ENCODE measurements at places on chromosomes 2 and 18.

DNA sequence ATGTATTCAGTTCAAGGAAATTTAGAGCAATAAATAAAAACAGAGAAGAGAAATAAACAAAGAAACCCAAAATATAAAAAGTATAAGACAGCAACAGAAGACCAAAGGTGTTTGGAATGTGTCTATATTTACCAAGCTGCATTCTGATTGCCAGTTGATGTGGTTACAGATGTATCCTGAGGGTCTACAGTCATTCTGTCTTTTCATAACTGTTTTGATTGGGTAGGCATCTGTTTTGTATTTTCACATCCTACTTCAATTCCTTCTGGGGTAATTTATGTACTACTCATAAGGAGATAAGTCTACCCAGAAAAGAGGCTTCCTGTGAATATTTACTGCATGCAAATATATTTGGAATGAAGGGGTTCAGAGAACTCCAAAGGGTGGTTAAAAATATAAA is 596.8 kb upstream of the GCFC2 start:
- no peak for DNase-seq

GRCh38 chr18:55607773-55608172 is 19.8 kb upstream of the TCF4 start:
- DNase-seq: no peak

GRCh38 chr18:10242936-10243680 is 211.3 kb upstream of the APCDD1 start:
- no peak for DNase-seq

DNA sequence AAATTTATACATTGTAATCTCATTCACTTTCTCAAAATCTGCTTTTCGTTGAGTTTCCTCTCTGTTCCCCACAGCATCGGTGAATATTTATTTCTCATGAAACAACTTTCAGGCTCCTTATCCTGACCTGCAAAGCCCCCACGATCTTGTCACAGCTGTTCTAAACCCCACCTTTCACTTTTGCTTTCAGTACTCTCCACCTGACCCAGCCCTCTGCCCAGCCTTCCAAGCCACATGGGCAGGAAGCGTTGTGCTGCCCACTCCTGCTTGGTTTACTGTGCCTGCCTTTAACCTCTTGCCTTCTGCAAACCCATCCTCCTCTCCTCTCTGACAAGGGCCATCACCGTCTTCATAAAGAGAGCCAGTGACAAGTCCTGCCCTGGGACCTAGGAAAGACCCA is 262.5 kb downstream of the GALR1 start:
- no peak for DNase-seq

- peak; percentile 12 for DNase-seq
Observed at GRCh38 chr2:224357098-224357901, 44.6 kb downstream of the FAM124B start.

GRCh38 chr2:28355521-28356094 is 37.0 kb upstream of the FOSL2 start:
- DNase-seq: no peak

- no peak for DNase-seq
Observed at GRCh38 chr2:36330473-36331395, 24.8 kb upstream of the CRIM1 start.

- no peak for DNase-seq
Observed at GRCh38 chr18:45935591-45936335, 31.4 kb downstream of the EPG5 start.

DNA sequence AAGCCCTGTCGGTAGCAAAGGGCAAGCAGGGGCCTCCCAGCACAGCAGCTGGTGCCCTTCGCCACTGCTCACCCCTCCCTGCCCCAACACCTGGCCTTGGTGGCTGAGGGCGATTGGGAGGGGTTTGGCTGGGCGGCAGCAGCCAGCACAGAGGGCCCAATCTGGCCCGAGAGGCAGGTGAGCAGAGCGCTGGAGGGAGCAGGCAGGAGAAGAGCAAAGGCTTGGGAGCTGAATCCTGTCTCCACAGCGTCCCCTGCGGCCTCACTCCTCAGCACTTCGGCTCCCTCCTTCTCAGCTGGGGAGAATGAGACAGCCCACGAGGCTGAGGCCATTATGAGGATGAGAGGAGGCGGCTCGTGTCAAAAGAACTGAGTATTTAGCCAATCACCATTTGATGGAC is 74.9 kb upstream of the TAF1B start:
- DNase-seq: no peak

GRCh38 chr2:96374211-96374951 is 38.8 kb downstream of the NCAPH start:
- DNase-seq: no peak

DNA sequence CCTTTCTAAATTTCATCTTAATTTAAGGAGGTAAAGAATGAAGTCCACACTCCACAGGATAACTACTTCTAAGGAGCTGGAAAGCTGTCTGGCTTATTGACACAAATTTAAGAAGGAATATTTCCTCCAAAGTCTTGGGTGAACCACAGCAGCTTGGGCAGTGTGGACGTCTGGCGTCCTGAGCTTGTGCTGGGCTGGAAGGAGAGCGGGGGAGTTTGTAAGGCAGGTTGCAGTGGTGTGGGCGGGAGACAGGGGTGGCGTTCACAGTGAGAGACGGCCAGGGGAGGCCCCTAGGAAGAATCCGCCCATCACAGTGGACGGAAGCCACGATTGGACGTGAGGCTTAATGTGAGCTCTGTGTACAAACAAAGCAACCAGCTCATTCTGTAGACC is 25.7 kb downstream of the ADI1 start:
- DNase-seq: no peak

DNA sequence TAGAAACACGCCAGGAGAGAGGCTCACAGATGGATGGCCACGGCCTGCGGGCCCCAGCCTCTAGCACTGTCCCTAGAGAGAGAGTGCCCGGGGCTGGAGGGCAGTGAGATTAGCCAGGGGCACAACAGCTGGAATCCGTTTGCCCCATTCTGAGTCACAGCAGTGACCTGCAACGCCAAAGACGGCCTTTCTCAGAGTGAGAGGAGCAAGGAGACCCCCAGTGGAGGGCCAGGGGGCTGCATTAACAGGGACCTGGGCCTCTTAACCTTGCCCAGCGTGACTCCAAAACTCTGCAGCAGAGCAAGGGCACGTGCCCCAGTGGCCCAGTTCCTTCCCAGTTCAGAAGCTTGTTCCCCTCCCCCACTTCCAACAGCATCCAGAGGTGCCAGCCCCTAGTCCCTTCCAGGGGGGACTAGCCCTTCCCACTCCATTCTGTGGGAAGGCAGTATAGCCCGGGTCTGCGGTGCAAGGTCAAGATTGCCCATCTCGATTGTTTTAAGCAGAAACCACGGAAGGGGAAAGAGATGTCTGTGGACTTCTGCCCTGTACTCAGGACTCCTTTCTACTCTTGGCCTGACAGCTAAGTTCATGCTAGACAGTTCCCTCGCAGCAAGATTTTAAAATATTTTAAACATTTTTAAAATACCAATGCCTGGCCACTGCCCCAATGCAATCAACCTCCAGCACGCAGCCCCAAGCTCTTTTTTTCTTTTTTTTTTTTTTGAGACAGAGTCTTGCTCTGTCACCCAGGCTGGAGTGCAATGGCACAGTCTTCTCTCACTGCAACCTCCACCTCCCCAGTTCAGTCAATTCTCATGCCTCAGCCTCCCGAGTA is 50.9 kb upstream of the BIN1 start:
- no peak for DNase-seq

DNA sequence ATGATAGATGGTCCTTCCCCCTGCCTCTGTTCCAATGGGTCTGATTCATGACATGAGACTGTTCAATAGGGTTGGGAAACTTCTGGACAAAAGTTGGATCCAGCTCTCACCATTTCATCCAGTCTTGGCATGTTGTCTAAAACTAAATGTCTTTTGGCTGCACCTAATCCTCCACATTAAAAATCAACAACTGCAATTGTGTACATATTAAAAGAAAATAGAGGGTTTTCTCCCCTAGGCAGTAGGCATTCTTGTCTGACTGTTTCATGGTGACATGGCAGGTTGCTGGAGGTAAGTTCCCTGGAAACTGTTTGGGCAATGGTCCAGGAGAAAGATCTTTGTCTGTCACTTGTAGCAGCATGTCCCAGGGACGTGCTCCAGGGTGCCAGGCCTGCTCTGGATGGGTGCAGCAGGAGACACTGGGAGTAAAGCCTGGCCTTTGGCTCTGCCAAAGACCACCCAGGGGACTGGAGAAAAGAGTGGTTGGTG is 135.8 kb downstream of the TCF4 start:
- no peak for DNase-seq

DNA sequence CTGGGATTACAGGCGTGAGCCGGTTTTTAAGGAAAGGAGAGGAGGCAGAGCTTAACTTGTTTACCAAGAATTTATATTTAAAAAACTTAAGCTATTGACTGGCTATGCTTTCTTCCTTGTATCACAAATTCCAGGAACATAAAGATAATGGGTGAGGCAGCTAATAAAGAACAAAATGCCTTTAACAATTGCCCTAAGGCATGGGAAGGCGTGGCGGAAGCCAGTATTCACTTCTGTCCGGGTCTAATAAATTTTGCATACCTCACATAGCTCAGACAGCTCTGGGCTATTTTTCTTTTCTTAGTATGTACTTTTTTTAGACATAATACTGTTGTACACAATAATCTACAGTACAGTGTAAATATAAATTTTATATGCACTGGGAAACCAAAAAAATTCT is 1.0 kb upstream of the LDAH start:
- no peak for DNase-seq

- DNase-seq: no peak
Observed at GRCh38 chr18:28494151-28494550, 317.2 kb upstream of the CDH2 start.

DNA sequence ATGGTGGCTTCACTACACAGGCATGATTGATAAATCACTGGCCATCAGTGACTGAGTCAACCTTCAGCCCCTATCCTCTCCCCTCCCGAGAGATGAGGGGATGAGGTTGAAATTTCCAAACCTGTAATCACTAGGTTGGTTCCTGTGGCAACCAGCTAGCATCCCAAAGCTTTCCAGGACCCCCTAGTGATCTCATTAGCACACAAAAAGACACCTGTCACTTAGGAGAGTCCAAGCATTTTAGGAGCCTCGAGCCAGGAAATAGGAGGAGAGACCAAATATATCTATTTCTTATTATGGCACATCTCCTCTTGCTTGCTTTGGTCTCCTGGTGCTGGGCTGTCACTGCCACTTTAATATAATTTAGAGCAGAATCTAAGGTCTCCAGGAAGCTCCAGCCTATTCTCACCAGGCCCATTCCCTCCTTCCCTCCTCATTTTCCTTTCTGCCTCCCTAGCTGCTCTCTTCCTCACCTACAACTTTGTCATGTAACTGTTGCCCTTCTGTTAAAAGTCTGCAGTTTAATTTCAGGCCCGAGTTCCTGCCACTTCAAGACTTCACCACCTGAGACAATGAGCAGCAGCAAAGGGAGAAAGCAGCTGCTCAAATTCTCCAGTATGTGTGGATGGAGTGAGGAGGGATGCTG is 33.2 kb upstream of the NAB1 start:
- DNase-seq: no peak

DNA sequence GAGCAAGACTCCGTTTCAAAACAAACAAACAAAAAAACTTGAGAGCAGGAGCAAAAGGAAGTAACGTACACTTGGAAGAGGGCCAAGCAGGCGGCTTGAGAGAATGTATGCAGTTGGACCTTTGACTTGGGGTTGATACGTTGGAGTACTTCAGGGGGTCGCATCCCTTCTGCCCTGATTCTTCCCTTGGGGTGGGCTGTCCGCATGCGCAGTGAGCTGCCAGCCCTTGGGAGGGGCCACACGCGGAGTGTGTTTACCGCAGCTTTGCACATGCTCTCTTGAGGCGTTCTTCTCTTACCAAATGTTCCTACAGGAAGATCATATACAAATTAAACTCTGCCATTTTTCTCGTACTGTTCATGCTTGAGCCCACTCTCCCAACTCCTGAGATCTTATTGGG is 38.1 kb upstream of the SOCS6 start:
- DNase-seq: no peak

GRCh38 chr2:237861875-237862527 is 2.6 kb downstream of the RAMP1 start:
- DNase-seq: no peak

DNA sequence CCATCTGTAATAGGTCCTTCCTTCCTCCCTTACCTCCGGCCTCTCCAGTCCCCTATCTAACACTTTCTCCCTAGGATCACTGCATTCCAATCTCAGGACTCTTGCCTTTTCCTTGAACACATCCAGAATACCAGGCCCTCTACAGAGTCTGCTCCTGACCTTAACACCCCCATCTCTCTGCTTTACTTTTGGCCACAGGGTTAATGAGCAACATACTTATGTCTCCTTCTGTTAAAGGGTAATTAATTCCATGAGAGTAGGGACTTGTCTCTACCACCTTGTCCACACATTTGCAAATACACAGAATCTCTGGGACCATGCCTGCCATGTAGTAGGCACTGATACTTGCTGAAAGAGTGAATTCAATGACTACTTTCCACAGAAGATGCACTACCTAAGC is 94.9 kb downstream of the COBLL1 start:
- DNase-seq: no peak

- DNase-seq: no peak
Observed at GRCh38 chr2:11391942-11392266, 47.5 kb upstream of the ROCK2 start.

DNA sequence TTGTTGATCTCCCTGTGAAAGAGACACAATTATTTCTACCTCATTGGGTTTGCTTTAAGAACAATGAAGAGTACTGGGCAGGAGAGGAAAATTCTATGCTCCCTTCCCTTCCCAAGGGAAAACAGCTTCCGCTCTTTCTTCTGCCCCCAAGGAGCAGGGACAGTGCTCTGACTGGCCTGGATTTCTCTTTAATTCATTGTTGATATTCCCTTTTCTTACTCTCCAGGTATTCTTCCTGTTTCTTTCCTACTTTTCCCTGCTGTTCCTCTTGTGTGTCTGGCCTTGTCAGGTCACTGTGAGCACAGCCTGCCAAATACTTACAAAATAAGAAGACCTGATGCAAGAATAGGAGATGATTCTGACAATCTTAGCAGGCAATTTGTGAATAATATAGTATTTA is 49.6 kb upstream of the SPAG16 start:
- DNase-seq: no peak

- DNase-seq: no peak
Observed at GRCh38 chr2:44075541-44075940, 79.8 kb upstream of the LRPPRC start.

DNA sequence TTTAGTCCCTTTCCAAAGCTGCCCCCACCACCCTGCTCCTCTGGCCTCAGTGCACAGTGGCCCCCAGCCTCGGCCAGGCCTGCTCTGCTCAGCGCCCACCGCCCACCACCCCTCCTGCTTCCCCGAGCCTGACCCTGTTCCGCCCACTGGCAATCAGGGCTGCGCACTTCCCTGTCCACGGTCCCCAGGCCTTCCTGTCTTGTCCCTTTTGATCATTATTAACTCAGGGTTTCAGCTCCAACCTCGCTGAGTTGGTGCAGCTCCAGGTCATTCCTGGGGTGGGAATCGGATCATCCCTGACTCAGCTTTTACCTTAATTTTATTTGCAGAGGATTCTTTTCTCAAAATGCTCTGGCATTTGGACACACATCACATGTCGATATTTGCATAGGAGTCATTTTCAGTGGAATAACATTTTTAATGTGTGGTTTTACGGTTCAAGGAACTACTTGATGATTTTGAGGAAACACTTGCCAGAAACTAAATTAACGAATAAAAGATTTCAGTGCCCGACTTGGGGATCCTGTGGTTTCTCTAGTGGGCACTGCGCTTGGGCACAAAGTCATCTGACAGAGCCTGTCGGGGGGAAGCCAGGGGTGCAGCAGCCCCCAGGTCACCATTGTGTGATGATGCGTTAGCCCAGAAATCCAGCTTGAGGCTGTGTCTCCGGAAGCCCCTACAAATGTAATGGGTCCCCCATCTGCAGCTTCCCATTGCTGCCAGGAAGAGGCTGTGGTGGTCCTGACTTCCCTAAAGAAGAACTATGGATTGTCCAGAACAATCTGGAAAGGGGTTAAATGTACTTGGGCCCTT is 1.0 kb upstream of the ESPNL start:
- no peak for DNase-seq

- no peak for DNase-seq
Observed at GRCh38 chr2:19838616-19839015, 63.2 kb downstream of the TTC32 start.

All from activated effector memory CD4-positive, alpha-beta T cell treated with Interleukin-2 at 50 U/mL for 16 hours (primary cell).